RWPE1 (cell line): ENCODE measurements at places on chromosomes 5 and 9.

DNA sequence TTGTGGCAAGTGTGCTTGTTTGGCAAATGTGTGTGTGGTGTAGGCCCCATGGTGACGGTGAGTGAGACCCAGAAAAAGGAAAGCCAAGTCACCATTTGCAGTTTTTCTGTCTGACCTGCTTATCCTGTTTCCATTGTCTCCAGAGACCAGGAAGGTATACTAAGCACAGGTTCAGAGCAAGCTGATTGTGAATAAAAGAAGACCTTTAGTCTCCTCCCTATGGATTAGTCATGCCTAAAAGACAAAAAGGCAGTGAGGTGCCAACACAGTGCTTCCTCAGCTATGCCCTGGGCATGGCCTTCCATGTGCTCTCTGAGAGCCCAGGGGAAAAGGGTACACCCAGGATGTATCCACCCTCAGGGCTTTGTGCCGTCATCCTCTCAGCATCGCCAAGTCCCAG is 49.2 kb upstream of the SHOC1 start:
- peak; percentile 86 for DNase-seq

- no peak for DNase-seq
Measured at GRCh38 chr9:80197661-80198060, 625.9 kb downstream of the TLE4 start.

DNA sequence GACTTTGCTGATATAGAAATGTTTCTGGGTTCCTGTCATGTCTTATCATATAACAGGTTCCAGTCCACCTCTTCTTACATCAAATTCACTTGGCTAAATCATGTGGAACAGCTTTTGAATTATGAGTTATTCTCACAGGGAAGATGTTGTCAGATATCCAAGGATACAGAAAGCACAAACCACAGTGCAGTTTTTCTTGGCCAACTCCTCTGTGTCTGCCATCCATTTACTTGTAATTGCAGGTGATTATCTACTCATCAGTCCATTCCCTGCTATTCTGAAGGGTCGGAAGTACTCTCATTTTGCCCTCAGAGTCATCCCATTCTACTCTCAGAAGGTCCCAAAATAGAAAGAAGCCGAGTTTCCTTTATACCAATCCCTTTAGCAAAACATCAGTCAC is 10.0 kb downstream of the MARCHF11 start:
- no peak for DNase-seq

DNA sequence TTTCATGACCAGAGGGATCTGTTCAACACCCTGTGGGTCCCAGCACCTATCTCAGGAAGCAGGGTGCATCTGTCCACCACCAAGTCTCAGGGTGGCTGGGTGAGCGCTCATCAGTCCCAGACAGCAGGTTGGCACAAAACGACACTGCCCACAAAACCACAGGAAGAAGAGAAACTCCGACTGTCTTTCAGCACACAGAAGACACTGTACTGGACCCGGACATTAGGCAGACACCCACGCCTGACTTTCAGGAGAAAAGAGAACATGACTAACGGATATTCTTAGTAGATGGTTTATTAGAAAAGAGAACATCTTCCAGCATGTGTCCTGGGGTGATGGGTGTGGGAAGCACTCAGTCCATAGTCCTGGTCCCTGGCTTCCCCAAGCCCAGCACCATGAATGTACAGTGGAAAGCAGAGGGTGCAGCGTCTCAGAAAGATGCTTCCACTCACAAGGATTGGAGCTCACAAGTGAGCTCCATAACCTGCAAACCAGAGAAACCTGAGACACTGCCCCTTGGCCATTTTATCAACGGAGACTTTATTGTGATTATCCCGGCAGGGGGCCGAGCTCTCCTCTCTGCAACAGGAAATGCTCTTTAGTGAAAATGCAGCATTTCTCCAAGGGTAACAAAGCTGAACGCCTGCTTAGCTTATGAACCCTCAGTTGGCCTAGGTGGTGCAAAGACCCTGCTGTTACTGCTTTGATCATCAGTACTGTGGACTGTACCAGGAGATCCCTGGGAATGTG is 35.8 kb upstream of the LCP2 start:
- no peak for DNase-seq

DNA sequence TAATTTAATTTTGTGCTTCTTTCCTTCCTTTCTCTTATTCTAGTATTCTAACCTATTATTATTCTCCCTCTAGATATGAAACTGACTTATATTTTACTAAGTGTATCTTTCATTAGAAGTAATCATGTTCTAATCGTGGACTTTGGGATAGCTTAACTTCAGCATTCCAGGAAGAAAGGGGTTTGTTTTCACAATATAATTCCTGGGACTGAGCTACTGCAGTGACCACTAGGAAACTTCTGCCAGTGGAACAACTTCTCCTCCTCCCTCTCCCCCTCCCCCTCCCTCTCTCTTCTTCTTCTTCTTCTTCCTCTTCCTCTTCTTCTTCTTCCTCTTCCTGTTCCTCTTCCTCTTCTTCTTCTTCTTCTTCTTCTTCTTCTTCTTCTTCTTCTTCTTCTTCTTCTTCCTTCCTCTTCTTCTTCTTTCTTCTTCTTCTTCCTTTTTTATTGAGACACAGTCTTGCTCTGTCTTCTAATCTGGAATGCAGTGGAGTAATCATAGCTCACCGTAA is 127.9 kb downstream of the NNT start:
- DNase-seq, result no peak

DNA sequence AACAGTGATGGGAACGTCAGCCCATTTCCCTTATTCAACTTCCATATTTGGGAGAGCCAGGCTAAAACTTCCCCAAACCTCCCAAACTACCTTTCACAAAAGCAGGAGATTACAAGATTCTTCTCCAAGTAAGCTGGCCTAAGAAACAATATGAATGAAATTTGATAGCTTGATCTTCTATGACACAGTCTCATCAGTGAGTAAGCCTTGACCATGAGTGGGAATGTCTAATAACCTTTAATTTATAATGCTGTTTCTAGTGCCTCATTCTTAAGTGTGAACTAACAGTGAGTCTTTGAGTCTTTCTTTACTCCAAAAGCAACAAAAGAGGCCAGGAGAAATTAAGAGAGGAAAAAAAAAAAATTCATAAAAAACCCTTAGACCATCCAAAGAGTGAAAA is 1379.9 kb downstream of the EFNA5 start:
- DNase-seq, result no peak

GRCh38 chr9:96130970-96131369 is 171.0 kb downstream of the HSD17B3 start:
- no peak for DNase-seq

- DNase-seq, result no peak
Measured at GRCh38 chr9:135887021-135887507, 20.3 kb downstream of the CAMSAP1 start.
